Cortex of kidney (tissue), 1 donor: ENCODE measurements at places on chromosomes 12 and 14.

DNA sequence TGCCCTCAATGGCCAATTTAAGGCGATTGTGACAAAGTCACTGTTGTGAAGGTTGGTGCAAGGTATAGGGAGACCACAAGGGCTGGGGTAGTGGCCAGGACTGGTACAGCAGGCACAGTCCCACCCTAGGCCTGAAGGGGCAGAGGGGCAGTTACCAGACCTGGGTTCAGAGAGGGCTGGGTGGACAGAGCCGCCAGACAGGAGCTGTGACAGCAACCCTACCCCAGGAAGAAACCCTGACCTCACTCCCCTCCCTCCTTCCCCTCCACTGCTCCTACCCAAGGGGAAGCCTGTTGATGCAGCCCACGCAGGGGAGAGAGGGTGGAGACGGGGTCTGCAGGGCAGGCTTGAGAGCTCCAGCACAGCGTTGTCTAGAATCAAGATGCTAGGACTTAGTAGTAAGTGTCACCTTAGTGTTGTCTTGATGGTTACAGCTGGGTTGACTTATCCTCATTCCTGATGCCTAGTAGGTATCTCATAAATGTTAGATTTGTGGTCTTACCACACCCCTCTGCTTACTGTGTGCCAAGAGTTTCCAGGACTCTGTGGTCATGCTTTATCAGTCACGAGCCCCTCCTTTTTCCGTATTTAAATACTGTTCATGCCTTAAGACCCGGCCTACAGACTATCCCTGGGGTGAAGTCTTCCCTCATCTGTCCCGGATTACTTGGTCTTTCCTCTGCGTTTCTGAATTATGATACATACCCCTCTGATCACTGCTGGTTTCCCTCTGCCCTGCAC, 14.4 kb downstream of the EML1 start:
- no peak for DNase-seq

GRCh38 chr12:64670019-64670418, 59.7 kb downstream of the RASSF3 start:
- no peak for DNase-seq

DNA sequence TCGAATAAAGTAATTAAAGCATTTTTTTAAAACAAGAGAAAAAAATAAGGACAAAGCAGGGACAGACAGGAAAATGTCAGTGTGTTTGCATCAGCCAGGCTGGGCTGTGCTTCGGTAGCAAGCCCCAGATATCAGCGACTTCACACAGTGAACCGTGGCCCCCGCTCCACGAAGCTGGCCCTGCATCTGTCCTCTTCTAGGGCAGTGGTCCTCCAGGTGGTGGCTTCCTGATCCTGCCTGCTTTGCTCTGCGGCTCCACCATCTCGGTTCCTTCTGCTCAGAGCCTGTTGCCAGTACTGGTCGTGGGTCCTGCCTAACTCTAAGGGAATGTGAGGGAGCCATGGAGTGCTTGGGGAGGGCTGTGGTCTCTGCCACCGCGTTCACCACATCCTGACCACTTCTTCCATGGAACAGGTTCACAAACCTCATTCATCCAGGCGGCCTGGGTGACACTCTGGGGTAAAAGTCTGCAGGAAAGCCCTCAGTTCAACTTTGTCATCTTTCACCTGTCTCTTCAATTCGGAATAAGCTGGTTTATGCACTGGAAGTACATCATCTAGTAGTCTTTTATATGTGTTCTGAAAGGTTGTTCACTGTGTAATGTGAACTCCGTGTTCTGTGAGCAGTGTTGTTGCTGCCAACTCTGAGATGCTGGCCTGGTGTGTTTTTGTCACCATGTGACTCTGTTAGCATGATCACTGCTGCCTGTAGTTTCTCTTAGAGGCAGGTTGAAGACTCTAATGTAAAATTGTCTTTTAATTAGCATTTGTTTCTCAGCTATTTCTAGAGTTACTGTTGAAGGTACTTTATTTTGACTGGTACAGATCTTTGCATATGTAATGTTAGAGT, 47.9 kb downstream of the ANKRD9 start:
- no peak for DNase-seq

DNA sequence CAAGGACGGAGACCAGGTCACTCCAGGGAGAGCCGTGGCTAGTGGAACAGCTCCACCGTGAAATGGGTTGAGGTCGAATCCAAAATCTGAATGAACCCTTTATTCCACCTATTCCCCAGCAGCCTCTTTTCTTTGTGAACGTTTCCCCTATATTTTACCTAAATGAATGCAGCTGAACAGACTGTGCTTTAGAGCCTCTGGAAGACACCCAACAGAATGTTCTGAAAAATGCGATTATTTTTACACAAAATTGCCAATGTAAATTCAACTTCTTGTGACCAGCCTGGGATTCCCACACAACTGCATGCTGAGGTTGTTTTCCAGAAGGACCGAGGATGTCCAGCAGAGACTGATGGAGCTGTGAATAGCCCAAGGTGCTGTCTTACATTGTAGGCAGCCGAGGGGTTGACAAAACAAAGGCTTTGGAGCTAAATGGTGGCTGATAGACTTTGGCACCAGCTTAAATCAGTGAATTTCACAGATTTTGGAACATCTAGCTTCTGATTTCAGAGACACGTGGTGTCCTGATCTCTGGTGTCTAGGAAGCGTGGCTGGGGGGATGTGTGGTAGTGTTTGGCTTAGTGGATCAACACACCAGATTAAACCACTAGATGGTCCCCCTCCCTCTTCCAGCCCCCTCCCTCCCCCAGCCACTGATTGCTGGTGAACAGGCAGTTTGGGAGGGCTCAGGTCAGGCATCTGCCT, 150.4 kb downstream of the ZNF664 start:
- no peak for DNase-seq

DNA sequence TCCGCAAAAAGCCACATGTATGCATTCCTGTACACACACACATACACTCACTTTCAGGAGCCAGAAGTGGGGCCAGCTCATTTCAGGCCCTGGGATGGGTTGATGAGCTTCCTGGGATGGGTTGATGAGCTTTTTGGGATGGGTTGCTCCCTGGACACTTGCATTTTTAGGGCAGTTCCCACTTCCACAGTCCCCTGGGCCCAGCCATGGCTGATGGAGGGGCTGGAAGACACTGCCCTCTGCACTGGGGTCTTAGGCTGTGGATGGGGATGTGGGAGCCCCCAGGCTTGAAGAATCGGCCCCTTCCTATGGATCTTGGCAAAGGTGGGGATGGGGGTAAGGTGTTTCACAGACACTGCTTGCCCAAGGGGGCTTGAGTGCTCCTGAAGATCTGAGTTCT, 12.7 kb downstream of the ACVRL1 start:
- no peak for DNase-seq

- DNase-seq = no peak
These were observed 41.5 kb downstream of the FRS2 start for GRCh38 chr12:69511469-69512267.

DNA sequence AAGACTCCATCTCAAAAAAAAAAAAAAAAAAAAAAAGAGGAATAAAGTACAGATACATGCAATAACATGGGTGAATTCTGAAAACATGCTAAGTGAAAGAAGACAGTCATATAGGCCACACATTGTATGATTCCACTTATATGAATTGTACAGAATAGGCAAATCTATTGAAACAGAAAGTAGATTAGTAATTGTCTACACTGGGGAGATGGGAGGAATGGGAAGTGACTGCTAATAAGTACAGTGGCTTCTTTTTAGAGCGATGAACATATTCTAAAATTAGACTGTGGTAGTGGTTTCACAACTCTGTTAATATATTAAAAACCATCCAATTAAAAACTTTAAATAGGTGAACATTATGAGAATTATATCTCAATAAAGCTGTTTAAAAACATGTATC, 74.4 kb downstream of the ANKS1B start:
- no peak for DNase-seq

DNA sequence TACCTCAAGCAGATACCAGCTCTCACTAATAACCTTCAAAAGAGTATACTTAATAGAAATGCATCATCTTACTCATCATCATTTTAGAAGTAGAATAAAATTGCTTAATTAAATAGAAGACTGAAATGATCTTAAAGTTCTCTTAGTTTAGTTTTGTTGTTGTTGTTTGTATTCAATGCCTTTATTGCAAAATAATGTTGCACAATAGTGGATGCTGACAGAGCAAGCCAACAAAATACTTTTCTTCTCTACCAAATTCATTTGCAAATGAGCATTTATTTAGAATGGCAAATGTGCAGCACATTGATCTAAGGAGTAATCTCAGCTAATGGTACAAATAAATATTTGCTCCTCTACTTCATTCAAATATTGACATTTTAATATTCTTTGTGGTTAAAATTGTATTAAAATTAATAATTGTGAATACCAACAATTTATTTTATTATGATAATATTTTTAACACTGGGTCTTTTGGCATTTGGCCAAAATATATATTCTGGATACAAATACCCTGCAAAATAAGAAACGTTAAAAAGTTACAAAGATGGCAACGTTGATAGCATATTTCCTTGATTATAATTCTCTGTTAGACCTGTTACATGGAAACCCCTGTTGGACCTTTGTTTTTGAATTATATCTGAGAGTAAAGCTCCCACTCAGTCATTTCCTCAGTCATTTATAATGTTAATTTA, 496.1 kb downstream of the RERGL start:
- DNase-seq = no peak

DNA sequence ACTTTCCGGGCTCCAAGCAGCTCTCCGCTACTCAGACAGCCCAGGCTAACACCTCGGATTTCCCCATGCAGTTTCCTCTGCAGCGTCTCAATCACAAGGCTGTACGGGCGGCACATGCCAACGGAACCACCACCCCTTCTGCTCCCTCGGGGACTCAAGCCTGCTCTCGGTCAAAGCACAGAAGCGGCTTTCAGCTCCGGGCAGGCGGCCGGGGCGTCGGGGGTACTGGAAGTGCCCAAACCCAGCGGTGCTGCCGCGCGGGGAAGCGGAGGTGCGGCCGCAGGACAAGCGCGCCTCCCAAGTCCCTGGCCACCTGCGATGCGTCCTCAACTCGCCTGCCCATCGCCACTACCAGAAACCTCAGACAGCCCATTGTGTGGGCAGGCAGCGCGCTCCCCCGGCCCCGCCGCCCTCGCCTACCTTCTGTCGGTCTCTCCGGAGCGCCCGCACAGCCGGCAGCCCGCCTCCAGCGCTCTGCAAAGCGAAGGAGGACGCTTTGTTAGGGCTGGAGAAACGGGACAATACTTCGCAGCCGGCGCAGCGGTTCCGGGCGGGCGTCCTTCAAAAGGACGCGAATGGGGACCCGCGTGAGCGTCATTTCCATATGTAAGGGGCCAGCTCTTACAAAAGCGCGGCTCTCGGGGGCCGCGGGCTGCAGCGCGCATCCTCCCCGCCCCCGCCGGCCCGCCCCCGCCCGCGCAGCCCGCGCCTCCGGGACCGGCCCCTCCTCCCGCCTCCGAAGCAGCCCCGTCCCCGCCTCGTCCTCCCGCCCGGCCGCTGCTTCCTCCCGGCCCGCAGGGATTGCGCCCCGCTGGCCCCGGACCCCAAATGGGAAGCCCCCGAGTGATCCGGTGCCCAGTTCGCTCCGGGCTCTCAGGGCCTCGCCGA, 674 bp downstream of the NIN start:
- DNase-seq = no peak

- no peak for DNase-seq
These were observed 18.2 kb downstream of the IFNG-AS1 start for GRCh38 chr12:68007466-68007865.

DNA sequence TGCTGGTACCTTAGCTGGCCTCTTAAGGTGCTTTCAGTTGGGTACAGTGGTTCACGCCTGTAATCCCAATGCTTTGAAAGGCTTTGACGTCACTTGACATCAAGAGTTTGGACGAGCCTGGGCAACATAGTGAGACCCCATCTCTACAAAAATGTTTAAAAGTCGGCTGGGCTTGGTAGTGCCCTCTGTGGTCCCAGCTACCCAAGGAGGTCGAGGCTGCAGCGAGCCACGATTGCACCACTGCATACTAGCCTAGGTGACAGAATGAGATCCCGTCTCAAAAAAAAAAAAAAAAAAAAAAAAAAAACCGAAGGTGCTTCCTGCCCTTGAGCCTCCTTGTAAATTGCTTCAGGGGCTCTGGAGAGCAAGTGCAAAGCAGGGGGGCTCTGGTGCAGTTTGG, 50.0 kb downstream of the ACACB start:
- no peak for DNase-seq

GRCh38 chr12:125262851-125263250, 197.6 kb downstream of the AACS start:
- DNase-seq = no peak

GRCh38 chr14:86779416-86779815, 1213.6 kb downstream of the GALC start:
- no peak for DNase-seq

- no peak for DNase-seq
These were observed at the start of gene ZC3H10 for GRCh38 chr12:56117778-56118687. TSS of gene ZC3H10 (plus strand) at chr12:56118266. CDS start at chr12:56120563, 2,297 bp downstream.
